T-cell (primary cell): ENCODE measurements at places on chromosomes 4 and X.

GRCh38 chrX:39796856-39797255, 300.9 kb downstream of the BCOR start:
- H3K4me1 ChIP-seq, result no peaks in the 10 kb centered on the region
- DNase-seq, result no peak
- H3K4me3 ChIP-seq, result no peak overlapping the region
- H3K36me3 ChIP-seq, result no peaks in the 10 kb centered on the region

DNA sequence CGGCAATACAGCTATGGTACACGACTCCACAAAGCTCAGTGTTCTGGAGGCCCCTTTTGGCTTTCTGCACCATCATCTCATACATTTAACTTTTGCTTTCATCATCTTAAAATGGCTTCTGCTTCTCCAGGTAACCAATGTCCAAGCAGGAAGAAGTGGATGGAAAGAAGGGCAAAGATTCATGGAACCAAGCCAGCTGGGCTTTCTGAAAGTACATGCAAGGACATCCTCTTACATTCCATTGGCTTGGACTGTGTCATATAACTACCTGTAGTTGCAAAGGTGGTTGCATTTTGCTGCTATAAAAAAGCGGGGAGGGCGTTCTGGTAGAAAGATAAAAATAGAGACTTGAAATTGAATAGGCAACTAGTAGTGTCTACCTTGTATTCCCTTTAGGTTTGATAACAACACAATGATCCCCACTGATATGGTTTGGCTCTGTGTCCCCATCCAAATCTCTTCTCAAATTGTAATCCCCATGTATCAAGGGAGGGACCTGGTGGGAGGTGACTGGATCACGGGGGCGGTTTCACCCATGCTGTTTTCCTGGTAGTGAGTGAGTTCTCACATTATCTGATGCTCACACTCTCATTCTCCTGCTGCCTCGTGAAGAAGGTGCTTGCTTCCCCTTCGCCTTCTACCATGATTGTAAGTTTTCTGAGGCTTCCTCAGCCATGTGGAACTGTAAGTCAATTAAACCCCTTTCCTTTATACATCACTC, 6.7 kb upstream of the FHIP1A start:
- no peak overlapping the region for H3K27ac ChIP-seq
- H3K36me3 ChIP-seq, result no peaks in the 10 kb centered on the region
- no peaks in the 10 kb centered on the region for H3K27me3 ChIP-seq
- no peak for DNase-seq
- no peak overlapping the region for H3K4me3 ChIP-seq

DNA sequence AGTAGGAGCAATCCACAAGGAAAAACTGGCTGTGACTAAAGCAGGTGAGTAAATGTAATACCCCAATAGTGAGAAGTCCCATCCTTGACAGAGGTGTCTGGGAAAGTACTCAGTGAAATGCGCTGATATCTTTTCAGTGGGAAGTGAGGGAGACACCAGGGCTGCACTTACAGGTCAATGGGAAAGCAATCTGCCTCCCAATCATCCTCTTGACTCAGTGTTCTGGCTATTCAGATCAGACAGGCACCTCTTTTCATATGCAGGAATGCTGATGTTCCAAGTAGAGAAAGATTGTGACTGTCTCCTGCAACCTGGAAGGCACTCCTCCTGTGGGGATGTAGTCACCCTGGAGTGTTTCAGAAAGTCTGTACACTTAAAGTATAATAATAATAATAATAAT, 39.9 kb upstream of the SPIN2A start:
- DNase-seq, result no peak
- no peaks in the 10 kb centered on the region for H3K27me3 ChIP-seq
- no peaks in the 10 kb centered on the region for H3K36me3 ChIP-seq
- H3K4me1 ChIP-seq, result no peaks in the 10 kb centered on the region

- peak; percentile 78 for DNase-seq
- H3K27ac ChIP-seq, result peak overlapping the region; percentile 94
- H3K36me3 ChIP-seq, result peaks cover 37% of the 10 kb centered on the region
- no peaks in the 10 kb centered on the region for H3K27me3 ChIP-seq
- no peak overlapping the region for H3K4me3 ChIP-seq
These were observed 167.5 kb upstream of the MAP3K15 start for GRCh38 chrX:19682712-19683331.

DNA sequence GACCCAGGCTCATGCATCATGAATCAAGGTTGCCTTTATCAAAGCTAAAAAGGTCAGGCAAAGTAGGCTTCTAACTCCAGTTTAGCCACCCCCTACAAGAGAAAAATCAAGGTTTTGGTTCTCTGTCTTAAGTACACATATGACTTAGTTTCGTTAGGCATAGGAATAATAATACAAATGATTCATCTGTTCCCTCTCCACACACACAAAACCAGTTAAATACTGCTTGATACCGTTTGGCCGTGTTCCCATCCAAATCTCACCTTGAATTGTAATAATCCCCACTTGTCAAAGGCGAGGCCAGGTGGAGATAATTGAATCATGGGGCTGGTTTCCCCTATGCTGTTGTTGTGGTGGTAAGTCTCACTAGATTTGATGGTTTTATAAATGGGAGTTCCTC, 226.2 kb downstream of the HS6ST2 start:
- no peak overlapping the region for H3K4me3 ChIP-seq
- DNase-seq, result no peak
- no peak overlapping the region for H3K27ac ChIP-seq
- no peaks in the 10 kb centered on the region for H3K36me3 ChIP-seq
- peaks cover 2% of the 10 kb centered on the region for H3K4me1 ChIP-seq

DNA sequence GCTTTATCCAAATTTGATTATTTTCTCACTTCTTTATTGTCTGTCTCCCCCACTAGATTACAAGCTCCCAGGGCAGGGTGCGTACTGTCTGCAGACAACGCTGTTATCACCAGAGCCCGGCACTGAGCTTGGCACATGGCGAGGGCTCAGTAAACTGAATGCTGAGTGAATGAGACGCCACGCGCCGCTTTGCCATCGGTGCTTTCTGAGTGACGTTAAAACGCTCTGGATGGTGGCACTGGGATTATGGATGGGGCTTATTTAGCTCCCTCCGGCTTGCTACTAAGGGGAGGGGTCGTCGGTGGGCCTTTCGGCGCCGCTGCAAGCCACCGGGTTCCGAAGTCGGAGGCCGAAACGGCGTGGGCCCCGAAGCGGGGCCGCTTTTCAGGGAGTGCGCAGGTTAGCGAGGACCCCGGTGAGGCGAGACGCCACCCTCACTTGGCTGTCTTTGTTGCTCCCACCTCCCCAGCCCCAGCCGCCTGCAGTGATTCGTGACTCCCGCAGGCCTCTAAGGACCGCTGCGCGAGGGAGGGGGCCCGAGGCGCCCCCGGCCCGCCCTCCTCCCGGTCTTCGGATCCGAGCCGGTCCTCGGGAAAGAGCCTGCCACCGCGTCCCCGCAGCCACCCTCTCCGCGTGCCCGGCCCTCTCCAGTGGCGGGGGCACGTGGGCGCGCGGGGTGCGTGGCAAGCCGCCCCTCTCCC, 569 bp upstream of the FHL1 start:
- H3K4me3 ChIP-seq, result peak overlapping the region; percentile 64
- no peaks in the 10 kb centered on the region for H3K27me3 ChIP-seq
- no peaks in the 10 kb centered on the region for H3K4me1 ChIP-seq
- DNase-seq, result no peak

DNA sequence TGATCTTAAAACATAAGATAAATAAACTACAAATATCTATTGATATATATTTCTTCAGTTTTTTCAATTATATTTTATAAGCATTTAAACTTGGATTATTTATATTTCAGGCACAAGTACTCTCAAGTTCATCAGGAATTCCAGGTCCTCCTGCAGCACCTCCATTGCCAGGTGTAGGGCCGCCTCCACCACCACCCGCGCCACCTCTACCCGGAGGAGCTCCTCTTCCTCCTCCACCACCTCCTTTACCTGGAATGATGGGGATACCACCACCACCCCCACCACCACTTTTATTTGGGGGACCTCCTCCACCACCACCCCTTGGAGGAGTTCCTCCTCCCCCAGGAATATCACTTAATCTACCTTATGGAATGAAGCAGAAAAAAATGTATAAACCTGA, 74.0 kb downstream of the RPA4 start:
- no peak for DNase-seq
- H3K4me3 ChIP-seq, result no peak overlapping the region
- H3K36me3 ChIP-seq, result no peaks in the 10 kb centered on the region
- H3K4me1 ChIP-seq, result no peaks in the 10 kb centered on the region

DNA sequence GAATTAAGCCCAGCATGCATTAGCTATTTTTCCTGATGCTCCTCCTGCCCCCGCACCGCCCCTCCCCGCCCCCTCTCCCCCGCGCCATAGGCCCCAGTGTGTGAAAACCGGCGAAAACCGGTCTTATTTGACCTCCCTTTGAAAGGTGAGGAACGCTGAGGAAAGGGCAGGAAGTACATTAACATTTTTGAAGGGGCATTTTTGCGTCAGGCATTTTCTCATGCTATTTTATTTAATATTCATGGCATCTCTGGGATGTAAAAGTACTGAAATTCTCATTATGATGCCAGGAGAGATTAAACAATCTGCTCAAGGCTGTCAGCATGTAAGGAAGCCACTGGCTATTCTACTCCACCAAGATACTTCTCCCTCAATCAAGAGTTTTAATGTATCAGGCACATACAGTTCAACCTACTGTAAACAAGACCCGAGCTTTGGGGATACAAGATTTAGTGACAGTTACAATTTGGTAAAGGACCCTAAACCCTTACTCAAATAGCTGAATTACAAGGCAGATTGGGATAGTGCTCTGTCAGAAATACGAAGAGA, 1.2 kb upstream of the NMU start:
- peaks cover 12% of the 10 kb centered on the region for H3K27me3 ChIP-seq
- no peak overlapping the region for H3K4me3 ChIP-seq
- DNase-seq, result no peak
- H3K4me1 ChIP-seq, result peaks cover 11% of the 10 kb centered on the region
- H3K36me3 ChIP-seq, result no peaks in the 10 kb centered on the region

DNA sequence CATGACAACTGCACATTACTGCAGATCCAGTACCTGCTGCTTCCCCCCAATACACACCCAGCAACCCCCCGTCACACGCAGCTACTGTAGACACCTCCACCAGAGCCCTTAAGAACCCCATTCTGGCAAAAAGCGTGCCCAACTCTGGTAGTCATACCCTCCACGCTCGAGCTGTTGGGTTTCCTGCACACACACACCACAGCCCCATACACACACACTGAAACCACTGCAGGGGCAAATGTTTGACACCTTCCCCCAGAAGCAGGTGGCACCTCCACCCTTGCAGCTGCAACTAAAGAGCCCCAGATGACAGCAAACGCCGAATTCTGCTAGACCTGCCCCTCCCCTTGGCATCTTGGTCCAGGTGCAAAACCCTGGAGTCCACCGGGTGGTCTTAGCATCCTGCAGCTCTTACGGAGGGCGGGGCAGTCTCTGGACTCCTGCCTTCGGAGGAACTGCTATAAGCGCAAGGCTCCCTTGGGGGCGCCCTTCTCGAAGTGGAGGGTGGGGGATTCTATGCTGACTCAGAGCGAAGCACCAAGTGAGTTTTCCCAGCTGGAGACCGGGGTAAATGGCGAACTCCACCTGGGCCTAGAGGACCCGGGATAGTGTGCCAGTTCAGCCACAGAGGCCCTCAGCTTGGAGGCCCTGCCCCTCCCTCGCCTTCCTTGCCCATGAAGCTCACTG, 1.5 kb downstream of the FRMPD3 start:
- H3K4me1 ChIP-seq, result peaks cover 38% of the 10 kb centered on the region
- H3K4me3 ChIP-seq, result no peak overlapping the region
- peak overlapping the region; percentile 34 for H3K27ac ChIP-seq
- peaks cover 2% of the 10 kb centered on the region for H3K27me3 ChIP-seq
- DNase-seq, result no peak
- H3K36me3 ChIP-seq, result no peaks in the 10 kb centered on the region

GRCh38 chr4:124053872-124054538, 657.4 kb downstream of the SPRY1 start:
- no peak for DNase-seq
- no peaks in the 10 kb centered on the region for H3K27me3 ChIP-seq
- no peak overlapping the region for H3K27ac ChIP-seq
- H3K36me3 ChIP-seq, result no peaks in the 10 kb centered on the region
- no peaks in the 10 kb centered on the region for H3K4me1 ChIP-seq
- no peak overlapping the region for H3K4me3 ChIP-seq

DNA sequence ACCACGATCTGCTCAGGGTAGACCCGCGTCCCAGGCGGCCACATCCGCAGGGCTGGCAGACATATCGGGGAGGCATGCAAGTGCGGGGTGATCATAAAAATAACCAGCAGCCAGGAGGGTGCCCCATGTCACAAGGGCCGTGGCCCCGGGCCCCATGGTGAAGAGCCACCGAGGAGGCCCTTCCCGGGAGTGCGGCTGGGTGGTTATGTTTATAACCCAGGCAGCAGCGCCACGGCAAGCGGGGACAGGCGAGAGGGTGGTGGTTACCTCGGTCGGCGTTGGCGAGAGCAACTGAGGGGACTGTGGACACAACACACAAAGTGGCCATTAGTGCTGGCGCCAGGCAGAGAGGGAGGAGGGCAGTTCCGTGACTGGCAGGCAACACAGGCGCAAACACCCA, 92.7 kb upstream of the AFAP1 start:
- no peaks in the 10 kb centered on the region for H3K36me3 ChIP-seq
- H3K27me3 ChIP-seq, result peaks cover 28% of the 10 kb centered on the region
- H3K27ac ChIP-seq, result no peak overlapping the region
- no peak for DNase-seq
- no peak overlapping the region for H3K4me3 ChIP-seq
- H3K4me1 ChIP-seq, result peaks cover 14% of the 10 kb centered on the region
